ENCODE measurements at places on chromosomes 5 and 9.

GRCh38 chr5:66989781-66990180 is 206.8 kb downstream of the CD180 start:
- no peak for DNase-seq

GRCh38 chr5:178131446-178131996 is 707 bp downstream of the RMND5B start:
- DNase-seq = no peak

DNA sequence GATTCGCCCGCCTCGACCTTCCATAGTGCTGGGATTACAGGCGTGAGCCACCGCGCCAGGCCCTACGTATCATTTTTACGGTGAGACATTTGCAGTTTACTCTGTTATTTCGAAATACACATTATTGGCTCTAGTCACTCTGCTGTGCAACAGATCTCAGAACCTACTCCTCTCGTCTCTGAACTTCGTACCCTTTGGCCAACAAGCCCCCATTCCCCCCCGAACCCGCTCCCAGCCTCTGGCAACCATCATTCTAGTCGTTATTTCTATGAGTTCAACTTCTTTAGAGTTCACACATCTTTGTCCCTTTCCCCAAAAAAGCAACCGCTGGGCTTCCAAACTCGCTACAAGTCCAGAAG is 735 bp downstream of the PTGR1 start:
- no peak for DNase-seq

GRCh38 chr9:86186696-86187095 is 72.8 kb downstream of the C9orf153 start:
- no peak for DNase-seq

DNA sequence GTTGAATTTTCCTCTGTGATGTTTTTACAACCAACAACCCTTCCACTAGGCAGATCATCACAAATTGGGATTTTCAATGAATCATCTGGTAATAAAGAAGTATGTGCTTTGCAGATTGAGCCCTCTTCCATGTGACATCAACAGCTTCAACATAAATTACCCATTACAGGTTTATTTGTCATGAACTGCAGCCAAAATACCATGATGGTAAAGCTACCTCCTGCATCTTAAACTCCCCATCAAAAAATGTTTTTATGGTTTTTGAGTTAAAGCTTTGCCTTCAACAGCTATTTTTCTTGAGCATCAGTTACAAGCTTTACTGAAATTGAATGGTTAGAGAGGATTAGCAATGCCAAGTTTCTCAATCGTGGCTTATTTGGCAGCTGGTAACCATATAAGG is 211.4 kb upstream of the TUSC1 start:
- no peak for DNase-seq

- DNase-seq = no peak
Observed at GRCh38 chr5:142096382-142096781, 12.2 kb upstream of the NDFIP1 start.

GRCh38 chr9:122226758-122227574 is 1.8 kb downstream of the LHX6 start:
- DNase-seq = no peak

DNA sequence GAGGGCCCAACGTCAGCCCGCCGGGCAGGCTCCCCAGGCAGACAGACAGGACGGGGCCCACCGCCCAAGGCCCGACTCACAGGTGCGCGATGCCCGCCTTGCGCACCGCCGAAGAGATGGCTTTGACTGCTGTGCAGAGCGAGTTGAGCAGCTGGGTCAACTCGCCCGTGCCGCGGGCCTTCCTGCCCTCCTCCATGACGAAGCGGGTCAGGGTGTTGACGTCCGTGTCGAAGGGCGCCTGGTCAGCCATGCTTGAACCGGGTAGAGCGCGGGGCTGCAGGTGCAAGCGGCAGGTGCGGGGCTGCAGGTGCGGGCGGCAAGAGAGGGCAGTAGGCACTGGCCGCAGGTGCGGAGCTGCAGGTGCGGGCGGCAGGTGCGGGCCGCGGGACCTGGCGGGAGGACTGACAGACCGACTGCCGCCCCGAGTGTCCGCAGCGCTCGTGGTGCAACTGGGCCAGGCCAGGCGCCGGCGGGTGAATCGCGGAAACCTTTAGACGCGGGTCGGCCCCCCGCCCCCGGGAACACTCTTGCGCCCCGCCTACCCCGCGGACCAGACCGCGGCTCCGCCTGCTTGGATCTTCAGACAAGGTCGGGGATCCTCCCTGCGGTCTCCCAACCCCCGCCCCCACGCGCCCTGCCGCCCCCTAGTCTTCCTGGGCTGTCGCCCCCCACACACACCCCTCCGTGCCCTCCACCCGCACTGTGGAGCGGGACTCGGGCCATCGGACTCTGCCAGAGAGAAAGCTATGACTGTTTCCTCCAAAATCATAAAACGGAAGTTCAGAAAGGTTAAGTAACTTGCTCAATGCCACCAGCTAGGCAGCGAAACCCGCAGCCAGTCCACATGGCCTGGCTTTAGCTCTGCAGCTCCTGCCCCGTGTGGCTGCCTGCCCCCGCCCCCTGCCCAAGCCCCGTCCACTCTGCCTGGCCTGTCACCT is at the start of gene FBP1:
Gene FBP1 (minus strand): TSS at position 458 of the 938 bp plus-strand sequence. CDS start 208 bp downstream, at position 250.
- DNase-seq = no peak

- DNase-seq = no peak
Observed at GRCh38 chr9:84447305-84447704, 106.7 kb upstream of the SLC28A3 start.

GRCh38 chr9:37508135-37508833 is 22.5 kb downstream of the POLR1E start:
- no peak for DNase-seq

- DNase-seq = no peak
Observed at GRCh38 chr9:131337131-131337848, 47.8 kb downstream of the PLPP7 start.

GRCh38 chr5:13664377-13664776 is 280.1 kb downstream of the DNAH5 start:
- DNase-seq = no peak

DNA sequence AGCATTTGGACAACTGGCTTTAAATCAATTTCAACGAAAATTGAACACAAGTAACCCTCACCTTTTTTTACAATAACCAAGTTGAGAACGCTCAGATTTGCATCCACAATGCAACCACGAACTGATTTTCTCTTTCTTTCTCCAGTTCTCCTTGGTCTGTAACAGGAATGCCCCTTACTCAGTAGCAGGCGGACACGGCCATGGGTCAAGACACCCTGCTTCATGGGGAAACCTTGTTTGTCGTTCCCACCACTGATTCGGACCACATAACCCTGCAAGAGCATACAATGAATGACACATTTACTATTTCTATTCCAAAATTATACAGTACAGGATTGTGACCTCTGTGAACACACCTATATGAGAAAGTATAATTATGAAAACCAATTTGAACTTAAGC is 1.4 kb downstream of the RPS6 start:
- DNase-seq = no peak

GRCh38 chr5:131514316-131515283 is 120.4 kb downstream of the RAPGEF6 start:
- no peak for DNase-seq

GRCh38 chr9:127904561-127905003 is 5.2 kb upstream of the ST6GALNAC6 start:
- no peak for DNase-seq

DNA sequence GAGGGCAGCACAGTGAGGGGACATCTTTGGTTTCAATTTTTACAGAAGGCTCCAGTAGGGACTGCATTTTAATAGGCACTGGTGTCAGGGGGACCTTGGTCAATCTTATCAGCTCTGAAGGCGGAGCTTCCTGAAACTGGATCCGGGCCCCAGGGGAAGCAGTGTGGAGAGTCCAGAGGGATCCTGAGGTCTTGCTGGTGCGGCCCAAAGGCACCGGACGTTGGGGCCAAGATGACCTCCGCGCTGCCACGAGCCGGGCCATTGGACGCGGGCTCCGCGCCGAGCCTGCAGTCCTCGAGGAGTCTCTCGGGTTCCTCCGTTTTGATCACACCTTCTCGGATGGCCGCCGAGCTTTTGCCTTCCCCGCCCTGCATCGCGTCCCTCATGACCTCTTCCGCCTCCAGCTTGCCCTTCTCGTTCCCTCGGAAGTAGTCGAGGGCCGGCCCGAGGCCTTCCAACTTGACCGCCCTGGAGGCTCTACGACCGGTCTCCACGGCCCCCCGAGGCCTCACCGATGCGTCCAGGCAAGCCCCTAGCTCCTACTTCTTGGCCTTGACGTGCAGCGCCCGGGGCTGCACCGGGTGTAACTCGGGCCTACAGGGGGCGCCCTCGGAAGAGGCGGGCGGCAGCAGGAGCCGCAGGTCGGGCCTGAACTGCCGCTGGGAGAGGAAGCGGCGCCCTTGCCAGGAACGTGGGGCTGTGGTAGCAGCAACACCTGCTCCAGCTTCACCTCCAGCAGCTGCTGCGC is 18.8 kb downstream of the C5orf52 start:
- no peak for DNase-seq

Measured in cortex of kidney (tissue), 1 donor.